ENCODE measurements at places on chromosomes 1 and 21.
A peak's percentile ranks its signal among the peaks of the same experiment; 100 is the strongest.

- no peak for DNase-seq
Measured at GRCh38 chr1:184423649-184424048, 36.8 kb downstream of the C1orf21 start.

- DNase-seq, result no peak
Measured at GRCh38 chr1:77579547-77579946, 102.9 kb downstream of the ZZZ3 start.

DNA sequence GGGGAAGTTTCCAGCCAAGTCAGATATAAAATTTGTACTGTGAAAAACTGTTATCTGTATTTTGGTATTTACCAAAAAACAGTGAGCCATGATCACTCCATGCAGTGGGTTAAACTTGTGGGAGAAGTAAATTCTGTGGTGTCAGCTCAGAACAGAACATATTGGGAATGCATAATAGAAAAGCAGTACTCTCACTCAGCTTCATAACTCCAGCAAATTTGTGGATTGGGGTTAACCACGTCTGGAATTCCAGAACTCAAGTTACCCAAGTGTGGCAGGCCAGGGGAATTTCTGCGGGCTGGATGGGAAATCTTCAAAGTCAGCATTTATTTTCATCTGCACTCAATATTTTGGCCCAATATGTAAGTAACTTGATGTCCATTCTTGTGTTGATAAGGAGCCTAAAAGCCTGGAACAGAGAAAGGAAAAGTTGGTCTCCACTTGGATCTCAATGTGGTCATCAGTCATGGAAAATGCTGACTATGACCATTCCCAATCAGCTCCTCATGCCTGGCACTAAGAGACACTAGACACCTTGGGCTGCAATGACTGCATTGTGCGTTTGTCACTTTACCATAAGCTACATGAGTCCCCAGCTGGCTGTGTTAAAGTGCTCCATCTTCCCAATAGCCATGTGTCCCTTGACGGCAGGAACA, 39.1 kb upstream of the ENAH start:
- DNase-seq, result peak; percentile 73

GRCh38 chr1:165631342-165632151, 513 bp downstream of the MGST3 start:
- DNase-seq, result peak; percentile 93

DNA sequence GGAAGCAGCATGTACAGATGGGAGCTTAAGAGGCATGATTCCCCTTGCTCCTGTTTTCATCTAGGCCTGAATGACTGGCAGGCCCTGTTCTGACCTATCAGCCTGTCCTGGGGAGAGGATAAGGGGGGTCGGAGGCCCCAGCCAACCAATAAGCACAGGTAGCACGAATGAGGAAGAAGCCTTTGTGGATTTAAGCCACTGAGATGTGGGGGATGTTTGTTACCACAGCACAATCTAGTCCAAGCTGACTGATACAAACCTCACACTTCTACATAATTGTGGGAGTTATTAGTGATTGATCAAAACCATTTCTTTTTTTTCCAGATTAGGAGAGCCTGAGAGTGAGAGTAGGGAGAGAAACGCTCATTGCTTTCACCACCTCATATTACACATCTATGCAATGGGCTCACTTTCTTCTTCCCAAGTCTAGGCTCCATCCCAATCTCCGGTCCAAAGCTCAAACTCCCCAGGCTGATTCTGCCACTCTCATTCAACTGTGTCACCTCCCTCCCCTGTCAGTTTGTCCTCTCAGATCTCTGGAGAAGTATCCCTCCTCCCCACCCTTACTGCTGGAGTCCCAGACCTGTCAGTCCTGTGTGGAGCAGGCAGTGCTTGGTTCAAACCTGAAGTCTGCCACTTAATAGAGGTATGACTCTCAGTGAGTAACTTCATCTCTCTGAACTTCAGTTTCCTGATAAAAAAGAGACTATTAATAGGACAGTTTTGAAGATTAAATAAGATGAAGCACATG, 220.5 kb downstream of the PTPRU start:
- no peak for DNase-seq

DNA sequence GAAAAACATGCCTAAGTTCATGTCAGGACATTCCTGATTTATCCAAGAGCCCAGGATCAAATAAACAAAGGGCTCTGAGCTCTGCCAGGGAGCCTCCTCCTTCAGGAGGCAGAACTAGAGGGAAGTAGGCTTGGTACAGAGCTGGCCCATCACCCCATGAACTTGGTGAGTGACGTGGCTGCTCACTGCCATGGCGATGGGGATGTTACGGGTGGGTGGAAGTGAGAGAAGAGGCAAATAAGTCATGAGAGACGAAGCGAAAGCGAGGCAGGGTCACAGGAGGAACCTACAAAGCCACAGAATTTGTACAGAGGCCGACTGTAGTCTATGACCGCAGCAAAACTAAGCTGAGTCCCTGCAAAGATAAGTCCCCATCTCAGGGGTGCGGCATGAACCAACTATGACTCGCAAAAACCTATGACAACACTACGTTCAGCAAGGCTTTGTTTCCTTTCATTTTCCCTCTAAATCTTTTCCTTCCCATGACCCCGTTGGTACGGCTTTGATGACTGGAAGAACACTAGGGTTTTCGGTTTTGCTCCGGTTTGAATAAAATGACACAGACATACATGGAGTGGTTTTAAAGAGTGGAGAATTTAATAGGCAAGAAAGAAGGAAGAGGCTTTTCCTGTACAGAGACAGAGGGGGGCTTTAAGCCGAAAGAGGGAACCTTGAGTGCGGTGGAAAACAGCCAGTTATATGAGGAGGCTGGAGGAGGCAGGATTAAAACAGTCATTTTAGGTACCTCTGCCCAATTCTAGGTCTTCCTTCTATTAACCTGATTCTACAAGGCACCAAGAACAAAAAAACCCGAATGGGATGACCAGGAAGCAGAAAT, 74.1 kb downstream of the CD46 start:
- DNase-seq, result peak; percentile 83

GRCh38 chr1:18407166-18408045, 73.3 kb upstream of the KLHDC7A start:
- DNase-seq, result no peak

GRCh38 chr1:93566227-93566626, 115.4 kb downstream of the BCAR3 start:
- no peak for DNase-seq

DNA sequence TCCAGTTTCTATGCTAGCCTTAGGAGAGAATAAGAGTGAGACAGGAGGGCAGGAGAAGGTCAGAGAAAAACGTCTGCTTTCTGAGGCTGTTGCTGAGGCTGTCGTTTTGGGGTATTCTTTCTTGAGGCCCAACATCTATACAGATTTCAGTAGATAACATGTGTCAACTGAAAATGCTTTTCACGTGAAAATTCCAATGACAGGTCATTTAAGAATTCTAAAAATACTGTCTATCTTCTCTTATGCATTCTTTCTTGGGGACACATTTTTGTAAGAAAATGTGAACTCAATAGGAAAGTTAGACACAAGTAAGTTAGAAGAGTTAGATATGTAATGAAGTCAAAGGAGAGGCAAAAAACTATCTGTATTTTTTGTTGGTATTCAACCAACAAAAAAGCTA, 150.8 kb downstream of the TGFB2 start:
- no peak for DNase-seq

GRCh38 chr1:89429062-89429461, 65.2 kb downstream of the GBP6 start:
- no peak for DNase-seq

GRCh38 chr1:230087028-230087716, 20.1 kb downstream of the GALNT2 start:
- DNase-seq, result no peak

DNA sequence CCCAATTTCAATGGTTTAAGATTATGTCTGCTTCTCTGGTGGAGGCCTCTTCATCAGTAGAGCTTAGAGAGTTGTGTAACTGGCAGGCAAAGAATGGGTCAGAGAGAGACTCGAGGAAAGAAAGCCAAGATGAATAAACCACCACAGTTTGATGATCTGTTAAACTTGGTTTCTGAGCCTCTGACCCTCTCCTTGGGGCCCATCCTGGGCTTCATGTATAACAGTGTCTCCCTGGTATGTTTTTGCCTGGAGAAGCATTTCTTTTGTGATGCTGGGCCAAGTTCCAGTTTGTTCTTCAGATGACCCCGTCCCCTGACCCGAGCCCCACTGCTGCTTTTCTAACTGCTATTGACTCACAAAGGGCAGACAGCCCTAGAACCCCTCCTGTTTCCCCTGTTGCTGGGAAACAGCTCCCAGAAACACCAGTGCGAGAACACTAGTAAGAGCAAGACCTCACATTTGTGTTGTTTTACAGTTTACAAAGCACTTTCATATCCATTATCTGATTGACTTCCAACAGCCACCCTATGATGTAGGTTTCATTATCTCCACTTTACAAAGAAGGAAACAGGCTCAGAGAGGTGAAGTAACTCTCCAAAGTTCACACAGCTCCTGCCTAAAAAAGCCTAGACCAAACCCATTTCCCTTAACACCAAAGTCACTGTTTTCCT, 9.0 kb downstream of the CD2 start:
- DNase-seq, result no peak

DNA sequence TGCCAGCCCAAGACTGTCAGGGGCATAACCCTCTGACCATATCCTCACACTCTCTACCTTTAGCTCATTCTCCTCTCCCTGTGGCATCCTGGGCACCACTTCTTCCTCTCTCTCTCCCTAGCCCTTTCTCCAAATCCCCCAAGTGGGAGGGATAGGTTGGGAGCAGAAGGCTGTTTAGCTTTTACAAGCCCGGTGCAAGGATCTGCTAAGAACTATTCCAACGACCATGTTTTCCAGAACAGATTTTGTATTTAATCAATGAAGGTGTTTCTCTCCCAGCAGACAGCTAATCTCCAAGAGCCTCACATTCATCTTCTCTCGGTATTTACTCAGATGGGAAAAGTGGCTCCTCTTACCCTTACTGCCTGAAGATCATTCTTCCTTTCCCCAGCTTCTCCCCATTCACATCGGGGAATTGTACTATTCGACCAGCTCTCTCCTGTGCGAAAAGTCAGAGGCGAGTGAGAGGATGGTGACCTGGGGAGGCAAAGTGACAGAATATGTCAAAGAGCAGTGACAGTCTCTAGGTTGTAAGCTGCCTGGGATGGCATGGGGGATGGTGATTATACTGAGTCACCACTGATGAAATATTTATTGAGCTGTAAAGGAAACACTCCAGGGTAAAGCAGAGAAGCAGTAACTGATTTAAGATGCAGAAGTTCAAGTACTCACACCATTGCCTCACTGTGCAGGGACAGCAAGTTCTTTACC, 47.0 kb upstream of the RBM15 start:
- peak; percentile 39 for DNase-seq

GRCh38 chr1:171219346-171220080, 28.8 kb upstream of the FMO1 start:
- peak; percentile 63 for DNase-seq

DNA sequence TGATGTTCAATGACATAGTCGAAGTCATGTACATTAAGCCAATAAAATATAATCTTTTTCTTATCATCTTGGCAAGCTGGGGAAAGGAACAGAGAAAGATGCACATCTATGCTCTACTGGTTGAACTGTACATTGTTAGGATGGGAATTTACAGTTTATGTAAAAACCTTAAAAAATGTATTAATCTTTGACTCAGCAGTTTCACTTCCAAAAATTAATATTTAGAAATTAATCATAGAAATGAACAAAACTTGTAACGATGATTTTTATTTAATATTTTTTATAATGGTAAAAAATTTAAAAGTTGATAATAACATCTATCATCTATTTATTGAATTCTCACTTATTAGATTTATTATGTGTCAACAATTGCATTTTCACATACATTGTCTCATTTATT, 5.7 kb upstream of the C1orf141 start:
- no peak for DNase-seq

GRCh38 chr1:6151291-6151822, 28.8 kb downstream of the CHD5 start:
- no peak for DNase-seq

GRCh38 chr1:96002969-96003964, 718.3 kb upstream of the PTBP2 start:
- no peak for DNase-seq

DNA sequence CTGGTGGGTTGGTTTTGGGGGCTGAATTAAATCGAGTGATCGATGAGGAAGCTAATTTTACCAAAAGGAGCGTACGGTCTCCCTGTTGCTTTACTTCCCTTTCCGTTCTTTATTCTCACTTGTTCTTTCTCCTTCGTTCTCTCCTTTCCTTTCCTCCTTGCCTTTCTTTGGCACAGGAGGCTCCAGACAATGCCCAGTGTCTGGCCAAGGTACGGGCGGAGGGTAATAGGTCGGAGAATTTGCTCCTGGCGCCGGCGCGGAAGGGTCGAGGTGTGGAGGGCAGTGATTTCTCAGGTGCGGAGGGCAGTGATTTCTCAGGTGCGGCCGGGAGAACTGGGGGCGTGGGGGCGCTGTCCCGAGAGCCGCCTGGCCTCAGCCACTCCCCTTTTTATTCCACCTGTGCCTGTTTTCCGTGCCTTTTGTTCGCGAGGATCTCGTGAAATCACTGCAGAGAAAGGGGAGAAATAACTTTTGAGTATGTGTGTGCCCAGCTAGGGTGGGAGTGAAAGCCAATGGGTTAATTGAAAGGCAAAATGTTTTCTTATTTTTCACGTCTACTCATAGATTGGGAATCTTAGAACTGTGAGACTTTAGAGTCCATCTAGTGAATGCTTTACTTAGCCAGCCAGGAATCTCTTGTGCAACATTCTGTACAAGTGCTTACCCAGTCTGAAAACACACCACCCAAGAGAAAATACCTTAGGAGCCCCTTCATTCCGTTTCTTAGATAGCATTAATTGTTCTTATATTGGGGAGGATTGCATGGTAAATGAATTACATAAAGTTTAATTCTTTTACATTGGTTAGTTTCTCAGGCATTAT, 1.3 kb downstream of the FNBP1L start:
- DNase-seq, result peak; percentile 85

DNA sequence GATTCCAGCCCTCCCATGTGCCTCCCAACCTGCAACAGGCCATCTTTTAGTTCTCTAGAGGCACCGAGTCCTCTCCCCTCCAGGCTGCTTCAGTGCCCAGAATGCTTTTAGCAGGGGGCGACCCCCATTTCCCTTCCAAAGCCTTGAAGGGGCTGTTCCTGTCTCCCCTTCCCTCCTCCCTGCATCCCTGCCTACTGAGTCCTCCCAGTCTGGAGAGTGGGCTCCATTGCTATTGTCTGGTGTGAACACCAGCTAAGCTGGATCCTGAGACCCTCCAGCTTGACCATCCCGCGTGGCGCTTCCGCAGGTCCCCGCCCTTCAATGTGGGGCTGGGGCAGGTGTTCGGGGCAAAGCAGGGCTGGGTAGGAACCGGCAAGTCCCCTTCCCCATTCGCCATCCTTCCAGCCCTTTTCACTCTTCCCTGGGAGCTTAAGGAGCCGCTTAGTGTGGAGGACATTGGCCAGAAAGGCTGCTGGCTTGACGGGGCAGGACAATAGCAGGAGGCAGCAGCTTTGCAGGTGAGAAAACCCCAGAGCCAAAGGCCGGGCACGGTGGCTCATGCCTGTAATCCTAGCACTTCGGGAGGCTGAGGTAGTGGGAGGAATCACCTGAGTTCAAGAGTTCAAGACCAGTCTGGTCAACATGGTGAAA, 32.2 kb downstream of the PADI6 start:
- no peak for DNase-seq

DNA sequence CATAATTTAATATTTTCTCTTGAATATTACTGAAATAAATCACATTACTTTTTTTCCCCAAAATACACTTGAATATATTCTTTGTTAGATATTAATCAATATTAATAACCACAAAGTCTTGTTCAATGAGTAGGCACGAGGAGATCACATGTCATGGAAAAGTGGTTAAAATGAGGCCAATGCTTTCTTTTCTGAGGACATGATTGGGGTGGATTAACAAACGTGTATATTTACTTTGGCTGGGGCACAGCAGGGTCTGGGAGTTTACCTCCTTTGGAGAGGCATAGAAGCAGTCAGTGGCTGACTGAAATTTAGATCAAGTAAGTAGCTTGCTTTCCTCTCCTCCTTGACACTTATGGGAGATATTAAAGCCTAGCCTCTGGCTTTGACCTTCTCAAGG, 664.3 kb upstream of the B3GALT2 start:
- DNase-seq, result peak; percentile 13
